ENCODE measurements at places on chromosomes 16 and 17. TPM values are rescaled to one million over a fixed set of nuclear protein-coding genes. Genes with fewer than 3 reads are reported as not detected.

IRX6 gene
- not detected for total RNA-seq

GLIS2 gene
- total RNA-seq, result 0.71 TPM

ACSM5 gene
- total RNA-seq, result not detected

KRTAP4-9 gene
- not detected for total RNA-seq

ZNF213 gene
- total RNA-seq, result 3.8 TPM

- no peak for DNase-seq
Observed at GRCh38 chr16:5916711-5917191, 819.2 kb upstream of the EEF2KMT start.

DNA sequence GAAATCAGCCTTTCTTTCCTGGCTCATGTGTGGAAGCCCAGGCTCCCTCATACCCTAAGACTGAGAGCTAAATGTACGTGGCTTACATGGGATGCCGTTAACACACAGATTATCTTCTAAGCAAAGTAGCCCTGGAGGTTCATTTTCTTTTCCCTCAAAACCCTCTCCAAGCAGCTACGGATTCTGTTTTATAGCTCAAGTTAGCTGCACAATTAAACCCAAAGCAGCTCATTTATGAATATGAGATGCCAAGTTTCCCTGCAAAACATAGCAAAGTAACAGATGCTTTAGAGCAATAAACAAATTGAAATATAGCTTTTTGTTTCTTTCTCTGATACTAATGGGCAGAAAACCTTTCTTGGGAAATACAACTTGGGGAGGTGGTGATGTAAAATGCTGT, 72.0 kb downstream of the HS3ST2 start:
- no peak for DNase-seq

GRCh38 chr16:73145166-73145880, 97.4 kb upstream of the ZFHX3 start:
- DNase-seq, result no peak

DNA sequence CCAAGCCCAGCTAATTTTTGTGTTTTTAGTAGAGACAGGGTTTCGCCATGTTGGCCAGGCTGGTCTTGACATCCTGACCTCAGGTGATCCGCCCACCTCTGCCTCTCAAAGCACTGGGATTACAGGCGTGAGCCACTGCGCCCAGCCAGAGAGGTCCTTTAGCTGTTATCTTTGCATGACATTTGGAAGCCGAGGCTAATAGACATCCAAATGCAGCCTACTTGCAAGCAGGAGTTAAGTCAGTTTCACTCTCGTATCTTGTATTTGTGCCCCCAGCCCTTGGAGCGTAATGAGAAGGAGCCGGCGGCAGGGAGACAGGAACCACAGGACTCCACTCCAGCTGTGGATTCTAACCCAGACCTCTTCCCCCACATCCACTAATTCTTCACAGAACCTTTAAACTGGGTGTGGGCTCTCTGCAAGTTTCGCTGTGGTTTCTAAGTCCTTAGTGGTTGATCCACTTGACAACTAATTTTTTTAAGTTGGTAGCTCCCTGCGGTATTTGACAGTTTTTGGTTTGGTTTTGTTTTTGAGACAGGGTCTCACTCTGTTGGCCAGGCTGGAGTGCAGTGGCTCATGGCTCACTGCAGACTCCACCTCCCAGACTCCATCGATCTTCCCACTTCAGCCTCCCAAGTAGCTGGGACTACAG, 3.1 kb upstream of the CYTH1 start:
- DNase-seq, result no peak

- DNase-seq, result no peak
Observed at GRCh38 chr17:68087851-68088250, 52.3 kb downstream of the KPNA2 start.

- DNase-seq, result no peak
Observed at GRCh38 chr16:25608002-25608401, 83.8 kb upstream of the HS3ST4 start.

- DNase-seq, result no peak
Observed at GRCh38 chr16:70331588-70332358, 14.9 kb upstream of the DDX19A start.

- no peak for DNase-seq
Observed at GRCh38 chr16:49524216-49524946, 150.8 kb downstream of the C16orf78 start.

- DNase-seq, result peak; percentile 73
Observed at GRCh38 chr16:24013864-24014645, 178.3 kb downstream of the PRKCB start.

DNA sequence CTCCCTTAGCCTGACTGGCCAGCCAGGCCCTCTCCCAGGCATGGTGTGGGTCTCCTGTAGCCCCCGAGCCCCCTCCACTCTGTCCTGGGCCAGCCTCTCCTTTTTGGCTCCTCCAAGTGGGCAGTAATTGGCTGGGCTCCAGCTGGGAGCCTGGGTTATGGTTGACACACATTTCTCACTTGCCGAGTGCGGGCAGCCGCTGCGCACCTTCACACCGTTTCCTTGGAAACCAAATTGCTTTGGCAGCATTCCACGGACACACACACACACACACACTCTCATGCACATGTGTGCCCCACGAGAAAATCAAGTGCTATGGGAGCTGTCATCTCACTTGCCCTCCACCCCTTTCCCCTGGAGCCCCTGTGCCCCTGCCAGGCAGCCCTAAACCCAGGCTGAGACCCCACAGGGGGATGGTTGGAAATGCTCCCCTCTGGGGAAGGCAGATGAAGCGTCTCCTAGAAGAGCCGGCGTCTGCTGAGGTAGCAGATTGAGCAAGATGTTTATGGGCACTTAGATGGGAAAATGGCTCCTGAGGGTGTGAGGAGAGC, 402.7 kb upstream of the TNRC6C start:
- no peak for DNase-seq

GRCh38 chr17:28100251-28100650, 57.8 kb downstream of the NLK start:
- DNase-seq, result no peak

DNA sequence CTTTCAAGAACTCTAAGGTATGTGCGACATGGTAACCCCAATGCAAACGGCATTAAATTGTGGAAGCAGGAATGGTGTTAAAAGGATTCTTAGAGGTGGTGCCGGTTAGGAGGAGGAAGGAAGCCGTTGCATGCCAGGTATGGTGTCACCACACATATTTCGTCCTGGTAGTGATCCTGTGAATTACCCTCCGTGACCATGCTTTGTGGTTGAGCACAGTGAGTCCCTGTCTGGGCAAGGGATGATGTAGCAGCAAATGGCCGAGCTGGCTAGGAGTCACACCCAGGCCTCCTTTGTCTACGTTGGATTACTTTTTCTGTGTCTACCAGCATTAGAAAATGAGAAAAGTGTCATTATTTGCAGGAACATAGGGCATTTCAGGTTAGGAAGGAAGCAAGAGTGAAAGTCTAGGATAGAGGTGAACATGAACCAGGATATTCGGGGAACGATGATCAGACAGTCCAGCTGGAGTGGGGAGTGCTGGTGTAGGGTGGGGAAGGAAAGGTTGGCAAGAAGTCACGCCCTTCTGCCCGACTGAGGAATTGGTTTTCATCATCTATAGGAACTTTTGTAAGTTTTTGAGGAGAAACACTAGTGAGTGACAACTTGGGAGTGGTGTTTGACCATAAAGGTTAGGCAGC, 123.5 kb downstream of the PRKCA start:
- DNase-seq, result no peak

DNA sequence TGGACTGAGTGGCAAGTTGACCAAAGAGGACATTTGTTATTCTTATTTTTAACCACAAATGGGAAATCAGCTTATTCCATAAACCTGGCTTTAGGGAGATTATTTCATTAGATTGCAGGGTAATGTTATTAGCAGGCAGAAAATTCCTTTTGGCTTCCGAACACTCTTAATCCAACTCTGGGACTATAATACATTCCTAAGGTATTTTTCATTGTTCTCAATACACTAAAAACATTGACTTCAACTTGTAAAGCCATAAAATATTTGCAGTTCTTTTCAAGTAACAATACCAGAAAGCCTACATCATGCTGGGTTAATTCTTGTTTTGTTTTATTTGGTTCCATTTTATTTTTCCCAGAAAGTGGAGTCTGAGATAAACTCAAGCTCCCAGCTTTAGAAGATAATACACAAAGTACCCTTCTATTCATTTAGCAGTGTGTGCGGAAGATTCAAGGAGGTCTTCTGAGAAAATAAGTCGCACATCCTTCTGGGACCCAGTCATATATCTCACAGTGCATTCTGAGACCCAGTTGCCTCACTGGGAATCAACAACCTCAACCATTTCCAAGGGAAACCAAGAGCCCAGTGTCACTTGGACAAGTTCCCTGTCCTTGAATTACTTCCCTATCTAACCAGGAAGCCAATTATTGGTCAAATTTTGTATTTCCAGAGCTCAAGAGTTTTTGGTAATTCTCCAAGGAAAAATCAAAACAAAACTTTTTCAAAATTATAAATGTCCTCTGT, 389.6 kb upstream of the DYNLRB2 start:
- DNase-seq, result no peak

DNA sequence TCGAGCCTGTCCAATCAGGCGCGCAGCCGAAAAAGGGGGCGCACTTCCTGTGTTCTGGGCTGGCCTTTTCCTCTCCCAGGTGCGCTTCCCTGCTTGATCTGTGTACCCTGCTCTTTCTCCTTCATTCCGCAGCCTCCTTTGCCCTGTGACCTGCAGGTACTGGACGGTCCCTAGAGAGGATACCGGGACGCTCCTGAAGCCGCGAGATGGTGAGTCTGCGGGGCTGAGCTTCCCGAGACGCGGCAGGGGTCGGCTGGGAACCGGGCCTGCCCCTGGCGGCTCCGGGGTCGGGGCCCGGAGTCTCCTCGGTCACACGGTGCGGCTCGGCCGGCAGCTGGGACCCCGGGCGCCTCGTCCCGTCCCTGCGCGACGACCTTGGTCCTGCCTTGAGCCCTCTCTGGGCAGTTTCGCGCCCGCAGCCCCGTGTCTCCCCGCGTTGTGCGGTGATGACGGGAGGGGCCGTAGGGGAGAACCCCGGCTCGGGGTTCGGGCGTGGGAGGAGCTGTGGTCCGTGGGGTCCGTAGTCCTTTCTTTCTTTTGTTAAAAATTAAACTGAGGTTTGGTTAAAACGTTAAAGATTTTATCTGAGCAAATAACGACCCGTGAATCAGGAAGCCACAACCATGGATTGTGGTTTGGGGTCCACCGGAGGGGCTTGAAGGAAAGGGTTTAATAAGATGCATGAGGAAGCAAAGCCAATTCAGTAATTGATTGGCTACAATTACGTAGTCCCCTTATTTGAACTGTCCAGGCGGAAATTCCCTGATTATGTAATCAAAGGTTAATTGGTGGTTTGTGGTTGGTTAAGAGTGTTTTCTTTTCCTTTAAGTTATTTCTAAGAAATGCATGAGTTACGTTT, 172.8 kb upstream of the ZNF267 start:
- DNase-seq, result peak; percentile 46

DNA sequence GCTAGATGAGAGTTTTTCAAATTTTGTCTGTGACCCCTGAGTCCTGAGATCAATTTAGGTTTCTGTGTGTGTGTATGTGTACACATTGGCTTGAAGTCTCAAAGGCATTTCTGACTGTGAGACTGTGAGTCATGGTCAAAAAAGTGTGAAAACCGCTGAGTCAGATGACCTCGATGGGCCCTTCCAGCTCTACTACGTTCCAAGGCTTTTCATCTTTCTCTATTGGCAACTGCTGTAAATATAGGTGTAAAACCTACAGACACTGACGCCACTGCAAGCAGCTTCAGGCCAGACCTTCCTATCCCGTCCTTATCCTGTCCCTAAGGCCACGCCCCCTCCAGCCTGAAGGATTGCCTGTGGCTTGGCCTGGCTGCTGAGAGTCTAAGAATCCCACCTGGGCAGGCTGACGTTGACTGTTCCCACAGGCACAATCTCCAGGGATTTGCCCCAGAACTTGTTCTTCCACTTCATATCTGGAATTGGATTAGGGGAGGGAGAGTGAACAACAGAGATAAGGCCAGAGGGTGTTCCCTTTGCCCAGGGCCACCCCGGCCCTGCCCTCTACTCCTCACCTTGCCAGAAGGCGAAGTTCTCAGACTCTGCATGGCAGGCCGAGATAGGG, 11.3 kb downstream of the OSBPL7 start:
- DNase-seq, result peak; percentile 63

DNA sequence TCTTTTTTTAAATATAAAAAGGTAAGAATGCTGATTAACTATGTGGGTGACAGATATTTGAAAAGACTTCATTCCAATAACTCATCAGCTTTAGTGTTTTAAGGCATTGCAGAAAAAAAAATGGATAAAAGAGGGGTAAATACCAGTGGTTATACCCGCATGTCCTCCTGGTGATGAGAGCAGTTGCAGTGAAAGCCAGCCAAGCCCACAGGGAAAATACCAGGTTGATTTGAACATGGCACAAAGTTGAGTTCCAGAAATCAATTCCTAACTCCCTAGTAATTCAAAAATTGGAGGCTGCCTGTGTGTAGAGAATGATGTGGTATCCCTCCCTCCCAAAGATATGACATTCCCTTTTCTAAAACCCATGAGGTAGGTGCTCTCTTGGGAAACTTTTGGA, 453.2 kb upstream of the SOX9 start:
- DNase-seq, result no peak
